Cortex of kidney (tissue), 1 donor: ENCODE measurements at places on chromosomes 11 and 22.

DNA sequence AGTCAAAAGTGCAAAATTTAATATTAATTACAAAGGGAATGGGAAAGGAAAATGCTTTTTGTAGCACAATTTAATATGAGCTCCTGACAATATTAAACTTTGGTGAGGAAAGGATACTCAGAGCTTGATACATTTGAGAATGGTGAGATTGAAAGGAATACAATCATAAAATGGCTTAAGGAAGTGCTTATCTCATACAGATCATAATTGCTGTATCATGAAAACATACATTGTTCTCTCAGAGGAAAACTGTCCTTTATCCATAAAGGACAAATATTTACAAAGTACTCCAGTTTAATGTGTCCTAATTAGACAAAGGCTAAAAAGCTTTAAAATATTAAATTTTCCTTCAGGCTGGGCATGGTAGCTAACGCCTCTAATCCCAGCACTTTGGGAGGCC, 260.4 kb downstream of the TMEM135 start:
- no peak for DNase-seq

GRCh38 chr11:65606876-65607613, 7.0 kb downstream of the MAP3K11 start:
- no peak for DNase-seq

- no peak for DNase-seq
Measured at GRCh38 chr22:24059793-24060192, 48.7 kb downstream of the CABIN1 start.

DNA sequence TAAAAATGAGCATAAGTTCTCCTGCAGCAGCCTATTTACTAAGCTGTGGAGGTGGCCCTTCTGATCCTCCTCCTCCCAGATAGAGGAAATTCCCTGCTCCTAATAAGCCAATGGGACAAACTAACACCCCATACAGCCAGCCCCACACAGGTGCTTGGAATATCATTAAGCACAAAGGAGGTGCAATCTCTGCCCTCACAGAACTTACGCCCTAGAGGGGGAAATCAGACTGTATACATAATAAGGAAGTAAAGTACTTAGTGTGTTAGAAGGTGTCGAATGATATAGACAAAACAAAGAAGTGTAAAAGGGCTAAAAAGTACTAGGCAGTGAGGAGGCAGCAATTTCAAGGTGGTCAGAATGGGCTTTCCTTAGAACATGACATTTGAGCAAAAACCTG, 5.8 kb downstream of the MS4A12 start:
- no peak for DNase-seq

- no peak for DNase-seq
Measured at GRCh38 chr11:1750840-1751530, 590 bp upstream of the IFITM10 start.

GRCh38 chr11:14118072-14118471, 155.5 kb downstream of the SPON1 start:
- DNase-seq, result no peak

- no peak for DNase-seq
Measured at GRCh38 chr22:24566899-24567511, 11.2 kb downstream of the SNRPD3 start.

DNA sequence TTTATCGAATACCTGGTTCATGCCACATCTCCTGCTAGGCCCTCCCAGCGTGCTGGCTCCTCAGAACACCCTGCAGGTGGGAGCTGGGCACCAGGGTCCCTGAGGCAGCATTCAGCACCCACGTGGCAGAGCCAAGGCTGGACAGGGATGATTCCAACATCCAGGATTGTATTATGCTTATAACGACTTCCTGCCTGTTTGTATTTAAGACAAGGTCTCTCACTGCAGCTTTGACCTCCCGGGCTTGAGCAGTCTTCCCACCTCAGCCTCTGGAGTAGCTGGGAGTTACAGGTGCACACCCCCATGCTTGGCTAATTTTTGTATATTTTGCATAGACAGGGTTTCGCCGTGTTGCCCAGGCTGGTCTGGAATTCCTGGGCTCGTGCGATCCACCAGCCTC, 64.7 kb upstream of the WNT7B start:
- no peak for DNase-seq

DNA sequence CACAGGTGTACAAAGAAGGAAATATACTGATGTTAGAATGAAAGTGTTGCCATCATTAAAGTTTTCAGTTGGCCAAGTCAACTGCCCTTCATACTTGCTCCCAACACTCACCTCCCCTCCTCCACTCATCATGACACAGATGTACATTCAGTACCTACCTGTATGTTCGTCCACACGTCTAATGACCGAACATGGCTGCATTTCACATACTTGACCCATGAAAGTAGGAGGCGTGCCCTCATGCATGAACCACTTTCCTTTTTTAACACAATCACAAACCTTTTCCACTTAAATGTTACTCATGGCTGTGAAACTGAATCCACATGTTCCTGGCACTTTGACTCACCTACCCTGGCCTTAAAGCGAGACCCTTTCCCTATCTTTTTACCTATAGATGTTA, 3.2 kb upstream of the BUD13 start:
- no peak for DNase-seq

GRCh38 chr22:30921108-30921507, 47.5 kb downstream of the MORC2 start:
- DNase-seq, result no peak

DNA sequence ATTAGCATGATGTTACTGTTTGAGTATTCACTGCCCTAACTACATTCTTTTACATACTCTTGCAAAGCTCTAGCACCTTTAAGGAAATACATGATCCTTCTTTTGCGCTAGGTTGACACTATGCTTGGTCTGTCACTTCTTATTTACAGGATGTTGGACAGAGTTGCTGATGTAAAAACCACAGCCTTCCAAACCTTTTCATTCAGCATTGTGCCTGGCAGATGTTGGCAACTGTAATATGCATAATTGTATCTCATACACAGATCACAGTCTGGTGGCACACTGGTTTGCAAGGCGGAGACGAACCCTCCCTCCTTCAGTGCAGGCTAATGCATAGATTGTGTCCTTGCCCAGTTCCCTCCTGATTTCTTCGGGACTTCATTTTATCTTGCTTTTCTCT, 224.1 kb downstream of the SNX19 start:
- DNase-seq, result no peak

- no peak for DNase-seq
Measured at GRCh38 chr11:123209591-123209990, 14.5 kb upstream of the CLMP start.

DNA sequence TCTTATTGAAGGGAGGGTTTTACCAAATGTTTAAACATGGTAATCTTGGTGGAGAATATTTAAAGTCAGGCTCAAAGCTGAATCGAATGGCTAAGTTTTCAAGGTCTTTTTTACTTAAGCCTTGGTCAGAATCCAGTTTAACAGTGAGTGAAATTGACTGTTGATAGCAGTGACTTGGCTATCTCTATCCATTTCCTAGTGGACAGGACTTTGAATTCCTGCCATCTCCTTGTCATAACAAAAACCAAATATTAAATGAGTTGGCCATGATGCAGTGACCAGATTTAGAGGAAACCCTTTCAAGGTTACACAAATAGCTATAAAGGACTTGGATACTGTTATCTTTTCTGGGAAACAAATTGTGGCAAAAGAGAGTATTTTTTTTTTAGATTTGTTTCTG, 92.0 kb downstream of the JRKL start:
- DNase-seq, result no peak

DNA sequence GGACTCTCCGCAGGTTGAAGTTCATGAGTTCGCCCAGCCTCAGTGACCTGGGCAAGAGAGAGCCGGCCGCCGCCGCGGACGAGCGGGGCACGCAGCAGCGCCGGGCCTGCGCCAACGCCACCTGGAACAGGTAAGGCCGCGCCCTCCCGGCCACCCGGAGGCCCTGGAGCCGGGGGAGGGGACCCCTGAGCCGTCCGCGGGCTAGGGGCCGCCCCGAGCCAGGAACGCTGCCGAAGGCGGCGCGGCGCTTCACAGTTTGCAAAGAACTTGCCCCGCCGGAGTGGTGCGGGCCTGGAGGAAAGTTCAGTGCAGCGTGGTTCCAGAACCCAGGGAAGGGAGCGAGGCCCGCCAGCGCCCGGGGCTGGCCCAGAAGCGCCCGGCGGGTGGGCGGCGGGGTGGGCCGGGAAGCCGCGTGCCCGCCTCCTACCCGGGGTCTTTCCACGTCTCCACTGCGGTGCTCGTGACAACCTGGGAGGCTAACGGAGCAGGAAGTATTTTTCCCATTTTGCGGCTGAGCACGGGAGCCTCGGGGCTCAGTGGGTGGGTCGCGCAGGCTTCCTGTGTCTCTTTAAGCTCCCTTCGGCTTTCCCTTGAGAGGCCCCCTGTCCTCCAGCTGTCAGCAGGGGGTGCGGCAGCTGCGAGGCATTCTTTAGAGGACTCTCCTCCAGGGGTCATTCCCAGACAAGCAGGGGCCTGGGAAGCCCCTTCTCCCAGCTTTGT, 635 bp downstream of the PRR5 start:
- no peak for DNase-seq

GRCh38 chr11:2213384-2213842, 41.8 kb upstream of the TH start:
- DNase-seq, result no peak

DNA sequence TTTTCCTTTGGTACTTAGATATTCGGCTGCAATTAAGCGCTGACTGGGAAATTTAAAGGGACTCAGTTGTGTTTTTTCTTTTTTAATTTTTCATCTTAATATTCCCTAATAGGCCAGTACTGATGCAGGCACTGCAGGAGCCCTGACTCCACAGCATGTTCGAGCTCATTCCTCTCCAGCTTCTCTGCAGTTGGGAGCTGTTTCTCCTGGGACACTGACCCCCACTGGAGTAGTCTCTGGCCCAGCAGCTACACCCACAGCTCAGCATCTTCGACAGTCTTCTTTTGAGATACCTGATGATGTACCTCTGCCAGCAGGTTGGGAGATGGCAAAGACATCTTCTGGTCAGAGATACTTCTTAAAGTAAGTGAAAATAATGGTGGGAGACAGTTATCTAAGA, 3.8 kb downstream of the YAP1 start:
- no peak for DNase-seq

DNA sequence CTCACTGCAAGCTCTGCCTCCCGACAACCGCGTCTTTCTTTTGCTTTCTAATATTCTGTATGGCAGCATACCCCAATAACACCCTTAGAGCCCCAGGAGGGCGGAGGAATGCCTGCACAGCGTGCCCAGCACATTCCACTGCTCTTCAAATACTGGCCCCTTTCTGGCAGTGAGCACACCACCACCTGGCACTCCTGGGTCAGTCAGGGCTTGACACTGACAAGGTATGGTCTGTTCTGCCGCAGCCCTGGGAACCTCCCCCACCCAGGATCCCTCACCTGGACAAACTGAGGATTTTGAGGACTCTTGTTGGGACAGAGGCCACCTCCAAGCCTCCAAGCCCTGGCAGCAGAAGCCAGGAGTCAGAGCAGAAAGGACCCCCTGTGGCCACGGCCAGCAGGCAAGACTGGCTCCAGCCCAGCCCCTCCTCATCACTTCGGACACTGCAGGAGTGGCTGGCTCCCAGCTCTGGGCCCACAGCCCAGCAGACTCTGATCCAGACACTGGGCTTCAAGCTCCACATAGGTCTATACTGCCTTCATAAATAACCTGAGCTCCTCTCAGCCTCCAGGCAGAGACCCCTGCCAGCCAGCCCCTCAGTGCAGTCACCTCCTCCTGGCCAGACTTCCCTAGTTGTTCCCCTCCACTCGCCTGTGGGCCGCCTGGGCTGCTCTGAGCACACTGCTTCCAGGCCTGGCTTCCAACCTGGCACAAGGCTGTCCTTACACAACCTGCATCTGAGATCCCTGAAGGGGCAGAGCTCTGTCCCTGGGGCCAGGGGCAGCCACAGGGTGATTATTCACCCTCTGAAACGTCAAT, 14.5 kb downstream of the CARS1 start:
- no peak for DNase-seq

GRCh38 chr11:120432056-120433018, 79.2 kb upstream of the GRIK4 start:
- DNase-seq, result no peak

DNA sequence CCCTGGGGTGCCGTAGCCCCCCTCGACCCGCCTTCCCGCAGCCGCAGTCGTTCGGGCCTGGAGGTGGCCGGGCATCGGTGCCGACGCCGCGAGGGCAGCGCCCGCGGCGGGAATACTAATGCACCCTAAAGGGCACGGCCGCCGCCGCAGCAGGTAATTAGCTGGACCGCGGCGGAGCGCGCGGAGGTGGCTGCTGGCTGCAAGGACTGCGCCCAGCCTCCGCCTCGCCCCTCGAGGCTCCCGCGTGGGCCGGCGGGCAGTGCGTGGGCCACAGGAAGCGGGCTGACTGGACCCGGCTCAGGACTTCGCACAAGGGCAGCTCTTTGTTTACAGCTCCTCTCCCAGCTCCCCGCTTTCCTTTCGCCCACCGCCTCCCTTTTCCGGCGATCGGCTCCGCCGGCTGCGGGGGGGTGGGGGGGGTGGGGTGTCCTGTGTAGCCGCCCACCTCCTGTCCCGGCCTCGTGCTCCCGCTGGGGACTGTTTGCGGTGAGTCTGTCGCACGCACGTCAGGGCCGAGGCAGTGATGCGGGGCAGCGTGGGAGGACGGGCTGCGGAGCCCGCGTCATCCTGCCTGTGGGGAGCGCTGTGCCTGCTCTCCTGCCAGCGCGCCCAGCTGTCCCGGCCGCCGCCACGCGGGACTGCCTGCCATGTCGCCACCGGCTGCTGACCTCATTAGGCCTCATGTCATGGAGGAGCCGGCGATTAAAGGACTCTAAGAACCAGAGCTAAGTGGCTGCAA, 53.2 kb downstream of the GRIK4 start:
- DNase-seq, result no peak
